NCI-H1694 (cell line): ENCODE measurements at places on chromosomes 11 and 22.

GRCh38 chr11:59865031-59865430, 1.3 kb downstream of the TCN1 start:
- no peak for DNase-seq

- no peak for DNase-seq
Measured at GRCh38 chr11:128411812-128412211, 175.5 kb downstream of the ETS1 start.

DNA sequence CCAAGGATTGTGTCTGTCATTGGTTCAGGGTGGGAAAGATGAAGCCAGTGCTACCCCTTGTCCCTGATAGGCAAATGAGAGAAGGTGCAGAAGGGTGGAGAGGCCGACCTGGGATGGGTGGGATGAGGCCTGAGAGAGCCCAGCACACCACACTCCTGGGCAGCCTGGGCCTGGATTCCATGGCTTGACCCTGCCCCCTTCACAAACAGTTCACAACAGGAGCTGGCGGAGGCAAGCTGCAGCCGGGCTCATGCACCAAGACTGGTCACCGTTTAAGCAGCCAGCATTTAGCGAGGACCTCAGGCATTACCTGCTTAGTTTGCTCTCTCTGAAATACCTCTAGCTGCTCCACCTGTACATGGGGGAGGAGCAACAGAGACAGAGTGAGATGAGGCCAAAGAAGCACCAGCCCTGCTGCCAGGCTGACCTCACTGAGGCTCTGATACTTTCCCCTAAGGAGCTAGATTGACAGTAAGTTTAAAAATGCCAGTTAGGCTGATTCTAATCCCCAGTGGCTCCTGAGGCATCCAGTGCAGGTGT, 13.5 kb downstream of the IL18BP start:
- DNase-seq, result no peak

GRCh38 chr11:68687986-68688385, 3.6 kb downstream of the GAL start:
- no peak for DNase-seq

- DNase-seq, result no peak
Measured at GRCh38 chr11:115605871-115606497, 101.8 kb upstream of the CADM1 start.

DNA sequence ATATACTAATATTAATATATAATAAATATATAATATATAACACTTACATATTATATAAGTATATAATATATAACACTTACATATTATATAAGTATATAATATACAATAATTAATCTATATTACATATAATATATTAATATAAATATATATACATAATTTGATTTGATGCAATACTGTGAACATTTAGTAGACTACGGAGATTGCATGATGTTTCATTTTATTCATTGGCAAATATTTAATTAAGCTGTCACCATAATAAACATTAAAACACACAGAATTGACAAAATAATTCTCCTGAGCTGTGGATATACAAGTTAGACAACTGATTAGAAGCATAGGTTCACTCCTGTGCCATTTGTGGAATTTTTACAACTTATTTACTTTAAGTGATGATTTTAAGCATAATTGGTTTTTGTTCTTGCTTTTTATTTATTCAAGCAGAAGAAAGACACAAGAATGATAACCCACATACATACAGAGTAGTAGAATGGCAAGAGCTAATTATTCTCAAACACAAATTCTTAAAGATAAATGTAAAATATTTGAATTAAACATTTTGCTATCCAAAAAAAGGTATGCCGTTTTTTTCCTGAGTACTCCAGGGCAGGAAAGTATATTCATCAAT, 65.8 kb upstream of the TOP3B start:
- no peak for DNase-seq

DNA sequence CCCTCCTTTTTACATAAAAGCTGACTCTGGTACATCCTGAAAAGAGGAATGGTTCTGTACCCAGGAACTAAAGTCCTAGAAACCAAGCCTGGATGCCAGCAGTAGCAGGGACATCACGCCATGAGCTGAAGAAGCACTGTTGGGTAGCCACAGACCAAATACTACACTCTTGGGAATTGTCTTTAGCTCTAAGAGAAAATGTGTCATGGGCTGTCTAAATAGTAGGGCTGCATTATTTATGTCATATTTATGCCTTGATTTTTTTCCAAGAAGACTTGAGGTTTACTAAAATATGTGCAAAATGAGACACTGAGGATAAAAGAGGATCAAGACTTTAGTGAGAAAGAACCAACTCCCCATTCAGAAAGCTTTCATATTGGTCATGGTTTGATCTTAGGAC, 213.6 kb downstream of the RAB38 start:
- DNase-seq, result no peak

GRCh38 chr11:125938418-125938817, 7.4 kb upstream of the VSIG10L2 start:
- DNase-seq, result no peak

- no peak for DNase-seq
Measured at GRCh38 chr11:14242187-14242586, 116.8 kb downstream of the RRAS2 start.

DNA sequence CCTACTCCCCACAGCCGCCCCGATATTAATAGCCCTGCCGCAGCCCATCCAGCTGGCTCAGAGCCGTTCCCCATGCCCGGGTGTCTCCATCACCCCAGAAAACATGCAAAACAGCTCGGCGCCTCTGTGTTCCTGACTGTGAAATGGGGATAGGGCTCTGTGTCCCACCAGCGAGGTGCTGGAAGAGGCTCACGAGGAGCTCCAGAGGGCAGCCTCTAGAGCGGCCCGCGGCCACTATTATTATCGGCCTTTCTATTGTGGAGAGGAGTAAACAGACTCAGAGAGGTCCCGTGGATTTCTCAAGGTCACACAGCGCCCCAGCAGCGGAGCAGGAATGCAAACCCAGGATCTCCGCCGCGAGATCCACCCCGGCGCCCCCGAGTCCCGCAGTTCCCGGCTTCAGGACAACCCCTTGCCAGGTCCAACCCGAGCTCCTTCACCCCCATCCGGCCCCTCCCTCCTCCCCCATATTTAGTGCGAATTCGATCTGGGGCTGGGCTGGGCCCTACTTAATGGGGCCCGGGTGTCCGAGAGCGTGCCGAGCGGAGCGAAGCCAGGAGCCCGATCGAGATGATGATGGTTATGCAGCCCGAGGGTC, at the start of gene ACTN3:
ACTN3 (plus strand) TSS at position 536 of the 598 bp plus-strand sequence; CDS start at position 571, 35 bp downstream.
- DNase-seq, result no peak

DNA sequence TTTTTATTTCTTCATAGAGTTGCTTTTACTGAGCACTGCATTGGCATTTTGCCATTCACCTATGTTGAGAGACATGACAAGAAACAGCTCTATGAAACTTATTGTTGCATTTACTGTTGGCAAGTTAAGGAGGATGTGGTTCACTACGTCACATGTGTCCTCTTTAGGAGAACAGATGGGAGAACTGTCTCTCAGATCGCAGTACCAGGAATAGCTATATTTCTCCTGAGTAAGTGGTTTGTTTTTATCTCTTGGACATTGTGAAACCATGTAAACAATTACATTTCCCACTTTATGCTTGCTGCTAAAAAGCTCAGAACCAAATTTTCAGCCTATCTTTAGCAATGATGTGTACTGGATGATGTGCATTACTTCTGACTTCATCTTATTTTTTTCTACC, 34.8 kb upstream of the PSMA1 start:
- DNase-seq, result no peak

DNA sequence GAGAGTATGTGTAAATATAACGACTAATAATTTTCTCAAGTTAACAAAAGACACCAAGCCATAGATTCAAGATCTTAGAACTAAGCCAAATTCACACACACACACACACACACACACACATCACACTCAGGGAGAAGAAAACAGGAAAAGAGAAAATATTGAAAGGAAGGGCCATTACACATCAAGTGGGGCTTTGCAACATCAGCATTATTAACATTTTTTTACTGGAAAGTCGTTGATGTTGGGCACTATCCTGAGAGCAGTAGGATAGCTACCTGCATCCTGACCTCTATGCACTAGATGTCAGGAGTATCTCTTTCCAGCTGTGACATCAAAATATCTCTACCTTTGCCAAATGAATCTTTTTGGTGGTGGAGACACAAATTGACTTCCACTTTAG, 8.9 kb downstream of the OR5D16 start:
- DNase-seq, result no peak

DNA sequence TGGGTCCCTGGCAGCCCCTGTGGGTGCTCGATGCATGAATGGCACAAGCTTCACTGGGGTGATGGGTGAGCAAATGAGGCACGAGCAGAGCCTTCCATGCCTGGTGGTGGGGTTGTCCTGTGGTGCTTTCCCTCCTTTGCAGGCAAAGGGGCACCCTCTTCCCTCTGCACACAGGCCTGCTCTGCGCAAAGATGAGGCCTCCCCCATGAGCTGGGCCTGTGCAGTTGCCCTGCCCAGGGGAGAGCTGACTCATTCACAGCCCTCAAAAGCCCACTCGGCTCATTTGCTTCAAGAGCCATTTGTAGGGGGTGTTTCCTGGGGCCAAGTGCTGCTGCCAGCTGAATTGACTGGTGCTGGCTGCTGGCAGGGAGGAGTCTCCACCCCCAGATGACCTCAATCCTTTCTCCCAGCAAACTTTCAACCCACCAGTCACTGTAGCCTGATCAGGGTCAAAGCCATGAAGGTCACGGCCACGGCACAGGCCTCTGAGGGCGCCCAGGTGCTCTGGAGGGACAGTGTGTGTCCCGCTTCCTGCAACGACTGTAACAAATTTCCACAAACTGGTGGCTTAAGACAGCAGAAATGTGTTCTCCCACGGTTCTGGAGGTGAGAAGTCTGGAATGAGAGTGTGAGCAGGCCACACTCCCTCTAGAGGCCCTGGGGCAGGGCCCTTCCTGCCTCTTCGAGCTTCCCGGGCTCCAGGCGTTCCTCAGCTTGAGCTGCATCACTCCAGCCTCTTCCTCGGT, 48.8 kb upstream of the ANO1 start:
- no peak for DNase-seq

DNA sequence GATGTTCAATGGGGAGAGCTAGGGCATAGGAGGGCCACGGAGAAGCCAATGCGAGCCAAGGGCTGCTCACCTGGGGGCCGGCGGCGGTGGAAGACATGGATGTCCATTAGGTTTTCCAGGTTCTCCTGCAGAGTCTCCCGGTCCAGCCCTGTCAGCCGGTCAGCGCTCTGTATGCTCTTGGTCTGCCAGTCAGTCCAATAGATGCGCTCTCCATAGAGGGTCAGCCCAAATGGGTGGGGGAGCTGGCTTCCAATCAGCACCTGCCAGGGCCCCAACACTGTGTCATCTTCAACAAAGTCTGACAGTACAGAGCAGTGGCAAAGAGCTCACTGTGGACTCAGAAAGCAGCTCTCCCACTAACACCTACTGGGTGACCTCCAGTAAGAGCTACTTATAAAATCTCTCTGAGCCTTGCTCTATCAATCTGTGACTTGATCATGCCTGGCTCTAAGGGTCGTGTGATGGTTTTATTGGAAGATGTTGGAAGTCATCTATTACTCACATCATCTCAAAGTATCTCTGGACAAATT, 33.0 kb upstream of the CKAP5 start:
- no peak for DNase-seq

DNA sequence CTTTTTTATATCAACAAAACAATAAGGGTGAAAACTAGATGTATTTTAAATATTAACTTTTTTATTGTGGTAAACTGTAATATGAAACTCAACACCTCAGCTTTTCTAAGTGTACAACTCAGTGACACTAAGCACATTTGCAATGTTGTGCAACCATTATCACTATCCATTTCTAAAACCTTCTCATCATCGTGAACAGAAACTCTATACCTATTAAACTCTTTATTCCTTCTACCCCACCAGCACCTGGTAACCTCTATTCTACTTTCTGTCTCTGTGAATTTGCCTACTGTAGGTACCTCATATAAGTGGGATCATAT, 9.4 kb downstream of the HORMAD2 start:
- no peak for DNase-seq

- DNase-seq, result no peak
Measured at GRCh38 chr11:114559425-114560310, at the start of gene NXPE1. Gene NXPE1 (minus strand): TSS chr11:114559881. CDS start chr11:114551201, 8,680 bp downstream.

GRCh38 chr22:35567351-35568141, 26.9 kb downstream of the RASD2 start:
- no peak for DNase-seq

DNA sequence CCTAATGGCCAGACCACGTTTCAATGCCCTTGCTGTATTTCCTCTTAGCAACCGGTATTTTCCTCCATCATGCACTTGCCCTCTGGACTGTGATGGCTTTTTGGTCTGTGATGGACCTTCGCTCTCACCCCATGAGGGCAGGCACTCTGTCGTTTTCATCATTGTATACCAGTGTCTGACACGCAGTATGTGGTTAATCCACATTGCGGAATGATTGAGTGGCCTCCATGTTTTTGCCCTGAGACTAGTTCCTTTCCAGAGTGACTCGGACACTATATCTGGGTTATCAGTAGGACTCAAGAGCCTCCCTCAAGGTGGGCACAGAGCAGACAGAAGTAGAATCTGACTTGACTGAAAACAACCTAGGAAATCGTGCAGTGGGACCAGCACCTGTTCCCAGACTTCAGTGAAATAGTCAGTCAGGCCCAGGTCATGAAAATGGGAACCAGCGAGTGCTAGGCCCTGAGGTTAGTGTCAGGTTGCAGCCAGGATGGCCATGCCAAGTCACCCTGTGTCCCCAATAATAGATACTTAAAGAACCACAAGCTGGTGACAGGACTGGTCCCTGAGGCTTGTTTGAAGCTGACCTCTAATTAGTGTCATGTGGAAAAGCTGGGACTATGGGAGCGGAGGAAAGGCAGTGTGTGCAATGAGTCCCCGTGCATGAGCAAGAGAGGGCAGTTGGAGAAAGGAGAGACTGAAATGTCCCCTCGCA, 464.7 kb downstream of the INSC start:
- no peak for DNase-seq

DNA sequence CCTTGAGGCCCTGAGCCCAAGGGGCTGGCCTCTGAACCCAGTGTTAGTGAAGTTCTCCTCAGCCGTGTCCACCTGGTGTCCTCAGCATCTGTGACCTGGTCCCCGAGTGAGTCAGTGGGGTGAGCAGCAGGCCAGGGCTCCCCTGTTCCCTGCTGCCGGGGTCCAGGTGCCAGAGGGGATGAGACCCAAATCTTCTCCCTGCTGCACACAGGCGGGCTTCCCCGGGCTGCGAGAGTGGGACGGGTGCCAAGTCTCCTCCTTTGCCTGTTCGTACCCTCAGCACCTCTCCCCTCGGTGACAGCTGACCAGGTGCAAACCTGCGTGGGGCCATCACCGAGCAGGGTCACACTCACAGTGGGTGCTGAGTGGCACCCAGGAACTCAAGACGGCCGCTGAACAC, 514.5 kb downstream of the TBC1D22A start:
- no peak for DNase-seq

DNA sequence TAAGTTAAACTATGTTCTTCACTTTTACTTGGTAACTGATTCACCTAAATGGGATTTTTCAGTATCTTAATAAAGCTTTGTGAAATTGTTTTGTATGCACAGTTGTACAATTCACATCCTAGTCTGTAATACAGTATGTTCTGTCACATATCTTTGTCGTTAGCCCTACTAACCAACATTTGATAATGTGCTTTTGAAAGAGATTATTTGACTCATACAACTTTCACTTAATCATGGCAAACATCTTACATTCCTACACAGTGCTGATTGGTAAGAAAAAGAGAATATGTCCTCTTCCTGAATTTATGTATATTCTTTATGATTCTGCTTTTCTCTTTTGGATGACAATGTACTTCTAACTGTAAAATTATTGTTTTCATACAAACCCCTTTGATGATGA, 234.5 kb downstream of the METTL15 start:
- DNase-seq, result no peak
